ENCODE measurements at places on chromosomes 1 and 21.

DNA sequence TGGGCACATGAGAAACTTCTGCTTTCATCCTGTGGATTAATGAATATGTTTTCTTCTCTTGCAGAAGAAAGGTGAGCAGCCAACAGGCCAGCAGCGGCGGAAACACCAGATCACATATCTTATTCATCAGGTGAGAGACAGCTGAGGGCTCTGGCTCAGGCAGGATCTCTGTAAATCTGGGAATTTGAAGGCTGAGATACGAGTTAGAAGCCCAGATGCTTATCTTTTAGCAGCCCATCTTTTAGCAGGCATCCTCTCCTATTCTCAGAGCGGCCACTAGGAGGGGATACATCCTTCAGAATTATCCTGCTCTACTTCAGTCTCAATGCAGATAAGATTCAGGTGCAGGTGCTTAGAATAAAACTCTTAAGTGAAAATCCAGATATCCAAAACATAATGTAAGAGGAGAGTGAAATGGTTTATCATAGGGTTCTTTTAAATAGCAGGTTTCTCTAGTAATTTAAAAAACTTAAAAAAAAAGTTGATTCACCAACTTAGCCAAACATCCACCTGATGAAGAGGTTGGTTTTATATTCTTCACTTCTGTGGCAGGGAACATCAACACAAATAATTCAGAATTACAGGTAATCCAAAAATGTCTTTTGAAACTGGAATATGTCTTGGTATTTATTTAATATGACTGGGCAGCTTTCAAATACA lies 19.3 kb downstream of the SH2D2A start:
- DNase-seq, result peak; percentile 27

DNA sequence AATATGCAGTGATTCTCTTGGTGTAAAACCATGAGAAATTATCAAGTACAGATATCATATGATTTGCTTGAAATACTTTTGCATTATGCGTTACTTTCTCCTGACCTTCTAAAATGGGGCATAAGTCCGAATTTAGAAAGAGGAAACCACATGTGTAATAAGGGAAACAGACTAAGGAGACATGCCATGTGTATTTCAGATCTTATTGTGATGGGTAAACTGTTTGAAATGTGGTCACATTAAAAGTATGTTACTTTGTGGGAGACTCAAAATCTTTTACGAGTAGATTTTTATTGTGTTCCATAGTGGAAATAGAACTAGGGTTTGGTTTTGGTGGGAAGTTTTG lies 173.0 kb downstream of the NFIA start:
- no peak for DNase-seq

DNA sequence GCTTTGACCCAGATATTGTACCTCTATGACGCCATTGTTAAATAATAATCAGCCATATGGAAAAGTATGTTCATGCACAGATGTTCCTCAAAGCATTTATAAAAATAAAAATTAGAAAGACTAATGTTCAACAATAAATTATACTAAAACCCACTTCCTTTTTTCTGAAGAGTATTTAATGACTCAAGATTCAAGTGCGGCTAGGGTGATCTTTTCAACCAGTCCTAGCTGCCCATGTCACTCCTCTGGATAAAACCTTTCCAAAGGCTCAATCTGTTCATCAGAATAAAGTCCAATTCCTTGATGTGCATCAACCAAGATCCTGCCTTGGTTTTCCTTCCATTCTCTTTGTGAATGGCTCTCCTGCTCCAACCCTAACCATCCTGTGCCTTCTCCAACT lies 292.0 kb downstream of the VAV3 start:
- DNase-seq, result no peak

DNA sequence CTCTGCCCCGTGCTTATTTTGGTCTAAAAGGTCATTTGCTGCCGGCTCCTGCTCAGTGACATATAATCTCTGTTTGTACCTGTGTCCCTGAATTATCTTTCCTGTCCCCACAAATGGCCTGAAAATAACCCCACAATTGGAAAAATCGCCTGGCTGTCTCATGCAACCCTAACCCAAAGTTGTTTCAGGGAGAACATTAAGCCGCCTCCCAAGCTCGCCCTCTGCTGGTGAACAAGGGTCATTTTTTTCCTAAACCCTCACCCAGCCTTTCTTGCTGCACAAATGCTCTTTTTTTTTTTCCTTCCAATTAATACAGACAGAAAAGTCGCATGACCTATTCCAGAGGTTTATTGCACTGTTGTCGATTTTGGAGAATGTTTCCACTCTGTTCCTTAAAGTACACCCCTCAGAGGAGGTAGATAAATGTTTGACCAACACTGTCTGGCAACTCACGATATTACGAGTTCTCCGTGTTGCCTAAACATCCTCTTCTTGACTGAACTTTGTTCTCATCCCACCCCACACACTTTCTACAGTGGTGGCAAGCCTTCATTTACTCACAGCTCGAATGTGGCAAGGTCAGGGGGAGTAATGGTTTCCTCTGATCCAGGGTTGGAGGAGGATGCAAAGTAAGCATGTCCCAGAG lies 148.7 kb downstream of the ZZZ3 start:
- DNase-seq, result no peak

DNA sequence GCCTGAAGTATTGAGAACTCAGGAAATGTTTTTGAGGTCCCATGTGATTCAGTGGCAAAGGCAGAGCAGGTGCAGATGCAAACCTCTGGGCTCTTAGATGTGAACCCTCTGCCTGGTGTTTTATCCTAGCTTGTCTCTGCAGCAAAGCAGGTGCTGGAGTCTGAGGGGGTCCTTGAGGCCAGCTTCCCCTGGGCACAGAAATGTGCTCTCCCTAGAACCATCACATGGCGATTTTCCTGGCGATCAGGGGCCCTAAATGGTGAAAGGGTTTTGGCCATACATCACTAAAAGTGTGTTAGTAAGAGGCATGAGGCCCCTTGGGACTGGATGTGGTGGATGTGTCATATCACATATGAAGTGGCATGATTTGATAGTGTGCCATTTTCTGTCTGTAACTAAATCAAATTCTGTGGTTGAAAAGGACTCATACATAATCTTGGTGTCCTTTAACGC lies 144.8 kb downstream of the ST6GALNAC3 start:
- no peak for DNase-seq

DNA sequence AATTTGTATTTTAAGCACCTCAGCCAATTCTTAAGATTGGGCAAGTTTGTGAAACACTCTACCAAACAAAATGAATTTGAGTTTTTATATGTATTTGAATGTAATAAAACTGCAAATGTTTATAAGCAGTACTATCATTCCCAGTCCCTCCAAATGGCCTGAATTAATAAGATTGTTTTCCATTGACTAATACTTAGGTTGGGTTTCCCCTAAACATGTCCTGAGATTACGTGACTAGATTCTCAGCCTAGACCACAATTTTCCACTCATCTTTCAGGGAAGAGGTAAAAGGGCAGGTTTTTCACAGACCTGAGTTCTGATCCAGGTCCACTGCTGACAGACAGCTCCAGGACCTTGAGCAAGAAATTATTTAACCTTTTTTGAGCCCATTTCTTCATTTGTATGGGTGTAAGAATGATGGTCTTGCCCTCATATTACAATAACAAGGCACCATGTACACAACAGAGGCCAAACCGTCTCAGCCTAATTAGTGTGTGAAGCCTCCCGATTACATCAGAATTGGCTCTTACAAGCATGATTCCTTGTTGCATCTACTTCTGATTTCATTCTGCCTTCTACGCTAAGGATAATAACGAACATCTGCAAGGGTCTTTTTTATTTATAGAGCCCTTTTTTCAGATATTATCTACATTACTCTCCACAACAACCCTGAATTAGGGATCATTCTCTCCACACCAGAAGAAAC lies 51.2 kb downstream of the BEND5 start:
- no peak for DNase-seq

GRCh38 chr1:183604038-183604808 lies 14.0 kb upstream of the NCF2 start:
- peak; percentile 50 for DNase-seq

DNA sequence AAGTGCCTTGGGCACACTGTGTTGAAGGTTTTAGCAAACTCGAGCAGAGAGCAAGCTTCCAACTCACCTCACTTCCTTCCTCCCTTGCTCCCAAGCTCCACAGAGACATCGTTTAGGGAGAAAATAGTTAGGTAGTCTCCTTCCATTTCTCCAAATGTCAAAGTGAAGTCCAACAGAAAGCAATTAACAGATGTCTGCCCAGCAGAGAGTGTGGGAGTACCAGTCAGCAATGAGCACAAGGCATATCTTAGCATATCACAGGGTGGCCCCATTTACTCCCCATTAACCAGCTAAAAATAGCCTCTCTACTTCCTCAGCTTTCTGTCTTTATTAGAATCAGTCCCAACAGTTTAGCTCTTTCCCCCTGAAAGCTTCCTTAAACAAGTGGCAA lies 334.2 kb upstream of the CAMK1G start:
- no peak for DNase-seq

DNA sequence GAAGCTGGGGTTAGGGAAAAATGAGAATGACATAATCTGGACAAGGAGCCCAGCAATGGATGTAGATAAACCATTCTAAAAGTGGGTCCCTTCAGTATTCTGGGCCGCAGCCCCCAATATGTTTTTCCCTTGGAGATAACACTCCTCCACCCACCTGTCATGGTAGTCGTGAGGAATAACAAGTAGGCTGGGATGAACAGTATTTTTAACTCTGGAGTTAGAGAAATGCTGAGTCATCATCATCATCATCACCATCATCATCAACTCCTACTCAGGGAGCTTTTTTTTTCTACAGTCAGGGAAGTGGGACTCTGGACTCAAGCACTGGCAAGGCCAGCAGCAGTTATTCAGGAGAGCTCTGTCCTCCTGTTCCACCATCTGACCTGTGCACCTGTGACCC lies 12.8 kb downstream of the CADM3 start:
- DNase-seq, result no peak

DNA sequence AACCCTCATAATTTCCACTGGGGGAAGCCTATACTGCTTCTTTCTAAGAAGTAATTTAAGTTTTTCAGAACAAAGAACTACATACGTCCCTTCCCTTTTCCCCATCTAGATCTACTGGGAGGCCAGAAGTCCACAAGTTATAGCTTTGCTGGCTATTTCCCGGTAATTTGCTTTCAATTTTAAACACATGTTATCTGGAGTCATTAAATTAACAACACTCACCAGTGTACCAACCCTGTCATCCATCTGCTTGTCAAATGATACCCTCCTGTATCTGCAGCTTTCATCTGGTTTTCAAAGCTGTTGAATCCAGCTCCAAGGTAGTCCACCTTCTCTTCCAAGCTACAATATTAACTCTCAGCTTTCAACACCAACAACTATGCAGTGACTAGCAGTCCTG lies 466.7 kb upstream of the PKN2 start:
- no peak for DNase-seq

DNA sequence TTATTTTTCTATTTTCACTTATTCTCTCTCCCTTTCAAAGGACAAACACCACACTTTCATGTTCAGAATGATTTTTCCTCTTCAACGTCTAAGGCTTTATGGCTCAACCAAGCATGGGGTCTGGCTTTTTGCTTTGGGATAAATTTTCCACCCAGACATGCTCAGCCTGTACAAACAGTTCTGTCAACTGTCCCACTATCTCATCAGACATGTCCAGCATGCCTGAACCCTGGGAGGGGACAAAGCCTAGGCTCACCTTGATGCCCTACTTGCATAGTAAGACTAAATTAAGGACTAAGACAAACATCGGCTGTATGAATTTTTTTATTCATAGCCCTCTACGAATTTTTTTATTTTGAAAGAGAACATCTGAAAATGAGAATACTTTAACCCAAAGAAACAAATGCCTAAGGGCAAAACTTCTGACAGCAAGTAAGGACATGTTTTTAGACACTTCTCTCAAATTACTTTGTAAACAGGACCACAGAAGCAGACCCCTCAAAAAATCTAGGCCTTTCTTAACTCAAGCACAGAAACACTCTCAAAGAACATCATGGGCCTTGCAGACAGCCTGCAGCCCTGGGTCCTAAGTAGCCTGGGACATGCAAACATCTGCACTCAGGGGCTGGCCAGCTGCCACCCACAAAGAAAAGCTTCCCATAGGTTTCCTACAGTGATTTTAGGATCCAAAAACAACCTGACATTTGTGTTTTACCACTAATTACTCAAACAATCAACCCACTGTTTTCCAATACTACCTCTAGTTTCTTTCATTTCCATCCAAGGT lies 72.3 kb upstream of the PALMD start:
- no peak for DNase-seq

DNA sequence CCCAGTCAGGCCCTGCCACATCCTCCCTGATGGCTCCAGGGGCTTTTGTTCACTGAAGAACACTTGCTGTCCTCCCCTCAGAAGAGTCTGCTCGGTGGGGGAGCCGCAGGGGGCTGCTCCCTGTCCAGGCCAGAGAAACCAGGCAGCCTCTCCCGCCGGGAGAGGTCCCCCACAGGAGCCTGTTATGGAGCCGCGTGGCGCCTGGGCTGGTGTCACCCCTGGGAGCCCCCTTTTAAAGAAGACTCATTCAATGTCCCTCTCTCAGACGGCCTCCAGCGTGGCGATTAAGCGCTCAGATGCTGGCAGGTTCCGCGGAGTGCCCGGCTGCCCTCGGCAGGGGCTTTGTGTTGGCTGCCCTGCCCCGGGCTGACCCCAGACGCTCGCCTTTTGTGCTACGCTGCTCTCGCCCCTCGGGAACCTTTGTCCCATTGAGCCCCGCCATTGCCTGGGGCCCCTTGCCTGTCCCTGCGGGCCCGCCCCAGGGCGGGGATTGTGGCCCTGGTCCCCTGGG lies 43.1 kb downstream of the SKI start:
- DNase-seq, result no peak

- DNase-seq, result no peak
These were observed 493.2 kb downstream of the PTPRC start for GRCh38 chr1:199132006-199132405.

GRCh38 chr1:156964441-156964840 lies 44.0 kb downstream of the LRRC71 start:
- no peak for DNase-seq

GRCh38 chr1:66003690-66004089 lies 211.0 kb downstream of the PDE4B start:
- no peak for DNase-seq

GRCh38 chr1:43766086-43766784 lies 58.9 kb downstream of the ST3GAL3 start:
- no peak for DNase-seq
